ENCODE measurements at places on chromosomes 3 and 15.

- DNase-seq = no peak
These were observed 3.5 kb downstream of the SIDT1 start for GRCh38 chr3:113535898-113536297.

- no peak for DNase-seq
These were observed 16.1 kb upstream of the C15orf61 start for GRCh38 chr15:67504796-67505195.

DNA sequence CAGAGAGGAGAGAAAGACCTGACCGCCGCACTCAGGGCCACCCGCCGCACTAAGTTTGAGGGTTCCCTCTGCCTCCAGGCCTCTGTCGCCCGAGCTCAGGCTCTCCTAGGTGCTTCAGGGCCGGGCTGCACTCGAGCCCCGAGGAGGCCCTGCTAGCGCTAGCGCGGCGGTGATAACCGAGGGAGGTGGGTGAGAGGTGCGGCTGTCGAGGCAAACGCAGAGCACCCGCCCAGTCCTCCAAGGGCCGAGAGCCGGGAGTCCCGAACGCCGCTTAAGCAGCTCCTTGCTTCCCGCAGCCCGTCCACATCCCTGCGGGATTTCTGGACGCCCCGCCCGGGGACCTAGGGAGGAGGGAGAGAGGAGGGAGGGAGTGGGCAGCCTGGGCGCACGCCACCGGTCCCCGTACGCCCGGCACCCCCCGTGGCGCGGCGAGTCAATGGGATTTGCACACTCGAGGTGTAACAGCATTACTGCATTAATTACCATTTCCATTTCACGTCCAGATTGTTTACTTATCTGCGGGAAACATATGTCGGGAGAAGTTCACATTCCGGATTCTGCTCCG, 6.8 kb downstream of the SOX14 start:
- peak; percentile 83 for DNase-seq

- DNase-seq = no peak
These were observed 29.9 kb downstream of the PTPRG start for GRCh38 chr3:61591300-61591699.

DNA sequence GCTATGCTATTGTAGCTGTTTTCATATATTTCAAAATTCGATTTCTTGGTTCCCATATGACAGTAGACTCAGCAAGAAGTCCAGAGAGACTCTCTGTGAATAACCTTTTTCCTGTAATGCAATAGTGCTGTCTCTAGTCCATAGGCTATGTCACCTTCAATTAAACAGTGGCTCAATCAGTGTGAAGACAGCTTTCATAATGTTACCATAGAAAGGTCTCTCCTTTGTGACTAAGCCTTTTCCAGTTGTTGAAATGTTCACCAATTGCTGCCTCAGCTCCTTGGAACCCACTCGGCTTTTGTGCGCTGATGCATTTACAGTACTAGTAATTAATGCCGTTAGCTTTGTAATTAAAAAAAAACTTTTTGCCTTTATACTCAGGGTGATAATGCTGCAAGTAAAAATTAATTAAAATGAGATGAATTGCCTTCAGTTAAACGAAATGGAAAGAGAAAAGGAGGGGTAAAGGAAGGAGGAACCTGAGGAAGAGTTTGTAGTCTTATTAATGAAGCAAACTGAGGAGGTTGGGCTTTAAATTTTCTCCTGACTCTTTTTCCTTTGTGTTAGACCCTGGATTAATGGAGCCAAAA, 214.8 kb downstream of the LSAMP start:
- DNase-seq = no peak

DNA sequence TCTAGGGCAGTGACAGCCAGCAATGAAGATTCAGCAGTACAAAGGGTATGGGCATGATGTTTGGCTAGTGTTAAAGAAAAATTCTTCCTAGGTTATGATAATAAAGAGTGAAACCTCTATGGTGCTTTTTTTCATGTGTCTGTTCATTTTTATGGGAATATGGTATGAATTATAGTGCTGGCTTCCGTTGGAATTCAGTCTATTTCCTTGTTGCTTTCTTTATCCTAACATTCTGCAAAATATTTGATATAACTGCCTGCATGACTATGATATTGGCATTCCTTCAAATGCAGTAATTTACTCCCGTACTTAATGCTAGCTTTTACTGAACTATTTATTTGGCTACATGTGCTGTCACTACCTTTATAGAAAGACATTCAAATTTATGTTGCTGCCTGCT, 57.6 kb upstream of the ATP11B start:
- no peak for DNase-seq

DNA sequence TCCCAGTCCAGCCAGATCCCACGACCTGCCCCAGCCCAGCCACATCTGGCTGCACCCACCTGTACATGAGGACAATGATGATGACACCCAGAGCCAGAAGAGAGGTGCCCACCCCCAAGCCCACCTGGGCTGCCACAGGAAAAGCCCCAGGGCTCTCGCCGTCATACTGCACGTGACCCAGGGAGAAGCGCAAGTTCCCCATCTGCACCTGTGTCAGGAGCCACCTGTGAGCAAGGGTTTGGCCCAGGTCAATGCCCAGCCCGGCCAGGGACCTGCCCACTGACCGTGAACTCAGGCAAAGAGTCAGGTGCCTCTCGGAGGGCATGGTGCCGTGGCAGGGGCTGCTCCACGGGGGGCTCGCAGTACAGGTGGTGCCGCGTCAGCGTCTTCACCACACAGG, 16.3 kb downstream of the PLXNB1 start:
- DNase-seq = peak; percentile 83

- DNase-seq = no peak
These were observed 542.5 kb upstream of the UBE2E2 start for GRCh38 chr3:22660606-22661005.

DNA sequence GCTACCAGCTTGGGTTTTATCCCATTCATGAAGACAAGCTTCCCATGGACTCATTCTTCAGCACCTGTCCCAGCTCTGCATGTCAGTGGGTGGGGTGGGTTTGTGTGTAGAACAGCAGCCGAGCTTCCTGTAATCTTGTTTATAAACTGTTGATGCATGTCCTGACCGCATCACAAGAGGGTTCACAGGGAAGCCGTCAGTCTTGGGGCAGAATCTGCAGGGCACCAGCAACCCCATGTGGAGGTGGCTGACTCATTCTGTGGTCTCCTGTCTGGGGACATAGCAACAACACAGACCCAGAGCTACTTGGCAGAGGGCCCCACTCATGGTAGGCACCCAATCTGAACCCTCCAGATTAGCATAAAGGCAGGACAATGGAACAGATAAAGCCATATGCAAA, 35.6 kb downstream of the DAPK2 start:
- peak; percentile 72 for DNase-seq

- DNase-seq = no peak
These were observed 13.6 kb downstream of the MRPS25 start for GRCh38 chr3:15051531-15051930.

DNA sequence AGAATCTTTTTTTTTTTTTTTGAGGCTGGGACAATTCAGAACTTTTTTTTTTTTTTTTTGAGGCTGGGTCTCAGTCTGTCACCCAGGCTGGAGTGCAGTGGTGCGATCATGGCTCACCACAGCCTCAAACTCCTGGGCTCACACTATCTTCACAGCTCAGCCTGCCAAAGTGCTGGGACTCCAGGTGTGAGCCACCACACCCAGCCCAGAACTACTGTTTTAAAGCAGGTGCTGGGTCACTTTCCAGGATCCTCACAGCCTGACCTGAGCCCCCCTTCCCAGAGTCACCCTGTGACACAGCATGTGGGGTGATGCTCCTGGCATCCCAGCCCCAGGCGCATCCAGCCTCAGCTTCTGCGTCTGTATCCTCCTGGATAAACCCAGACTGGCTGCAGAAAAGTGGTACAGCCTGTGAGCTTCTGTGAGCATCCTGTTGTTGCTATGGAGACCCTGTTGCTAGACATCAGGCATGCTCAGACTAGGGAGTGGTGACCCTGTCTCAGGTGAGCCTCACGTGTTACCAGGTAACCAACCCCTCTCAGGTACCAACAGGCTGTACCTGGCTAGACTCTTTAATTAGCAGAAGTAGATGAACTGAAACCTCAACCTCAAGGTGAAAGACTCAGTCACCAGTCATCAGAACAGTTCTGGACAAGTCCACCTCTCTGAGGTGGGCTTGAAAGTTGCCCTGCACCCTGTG, 15.0 kb downstream of the KLF13 start:
- DNase-seq = no peak

DNA sequence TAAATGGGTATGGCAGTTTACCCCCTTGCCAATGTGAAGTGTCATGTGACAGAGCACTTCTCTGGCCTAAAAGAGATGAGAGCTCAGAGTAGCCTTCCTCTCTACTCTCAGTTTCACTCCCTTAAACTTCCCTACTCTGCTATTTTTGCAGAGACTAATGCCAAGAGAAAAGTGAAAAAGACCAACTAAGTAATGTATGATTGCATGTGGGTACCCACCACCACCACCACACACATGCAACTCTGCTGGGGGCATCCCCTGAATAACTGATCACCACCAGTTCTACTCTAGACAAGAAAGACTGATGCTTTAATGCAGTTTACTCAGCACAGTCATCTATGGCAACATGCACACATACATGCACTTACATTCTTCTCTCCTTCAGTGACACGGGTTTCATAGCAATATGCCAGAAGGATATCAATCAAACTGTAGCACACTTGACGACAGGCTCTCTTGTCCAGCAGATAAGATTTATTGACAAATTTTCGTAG, 31.3 kb downstream of the SHQ1 start:
- DNase-seq = no peak

DNA sequence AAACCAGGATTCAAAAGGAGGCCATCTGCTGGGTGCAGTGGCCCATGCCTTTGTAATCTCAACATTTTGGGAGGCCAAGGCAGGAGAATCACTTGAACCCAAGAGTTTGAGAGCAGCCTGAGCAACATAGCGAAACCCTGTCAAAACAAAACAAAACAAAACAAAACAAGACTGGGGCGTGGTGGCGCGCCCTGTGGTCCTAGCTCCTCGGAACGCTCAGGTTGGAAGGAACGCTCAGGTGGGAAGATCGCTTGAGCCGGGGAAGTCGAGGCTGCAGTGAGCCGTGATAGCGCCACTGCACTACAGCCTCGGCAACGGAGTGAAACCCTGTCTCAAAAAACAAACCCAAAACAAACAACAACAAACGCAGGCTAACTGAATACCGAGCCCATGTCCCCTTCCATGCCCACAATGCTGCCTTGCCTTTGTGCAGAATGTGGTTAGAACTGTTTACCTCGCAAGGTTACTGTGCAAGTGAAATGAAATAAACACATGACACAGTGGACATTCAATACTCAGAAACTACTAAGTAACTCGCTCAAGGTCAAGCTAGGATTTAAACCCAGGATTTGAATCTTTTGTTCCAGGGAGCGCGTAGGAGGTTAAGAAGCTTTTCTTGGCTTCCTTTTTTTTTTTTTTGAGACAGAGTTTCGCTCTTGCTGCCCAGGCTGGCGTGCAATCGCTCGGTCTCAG, 766 bp upstream of the EMC4 start:
- no peak for DNase-seq

- no peak for DNase-seq
These were observed 37.7 kb downstream of the ZIC4 start for GRCh38 chr3:147368561-147369221.

DNA sequence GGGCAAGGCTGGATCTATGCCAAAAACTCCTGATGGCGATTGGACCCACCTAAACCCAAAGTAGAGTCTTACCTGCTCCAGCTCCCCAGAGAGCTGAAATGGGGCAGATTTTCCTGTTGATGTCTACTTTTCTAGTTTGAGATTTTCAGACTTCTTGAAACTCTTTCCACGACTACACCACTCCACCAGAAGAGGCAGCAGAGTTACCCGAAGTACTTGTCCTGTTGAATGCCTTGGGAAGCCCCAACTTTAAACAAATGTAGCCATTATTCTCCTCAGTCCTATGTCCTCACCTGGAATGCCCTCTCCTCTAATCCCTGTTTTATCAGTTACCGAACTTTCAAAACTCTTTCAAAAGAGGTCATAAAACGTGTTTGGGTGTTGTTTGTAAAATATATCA, 843.8 kb downstream of the VGLL3 start:
- no peak for DNase-seq

- no peak for DNase-seq
These were observed 500.9 kb upstream of the MDFIC2 start for GRCh38 chr3:70813311-70813710.

- DNase-seq = no peak
These were observed 4.9 kb upstream of the IFT57 start for GRCh38 chr3:108227131-108227530.

- peak; percentile 94 for DNase-seq
These were observed 18.2 kb downstream of the SYNM start for GRCh38 chr15:99122831-99123712.

- no peak for DNase-seq
These were observed 330.4 kb upstream of the LRRFIP2 start for GRCh38 chr3:37504583-37505357.
